ENCODE measurements at places on chromosomes 7 and 10.

DNA sequence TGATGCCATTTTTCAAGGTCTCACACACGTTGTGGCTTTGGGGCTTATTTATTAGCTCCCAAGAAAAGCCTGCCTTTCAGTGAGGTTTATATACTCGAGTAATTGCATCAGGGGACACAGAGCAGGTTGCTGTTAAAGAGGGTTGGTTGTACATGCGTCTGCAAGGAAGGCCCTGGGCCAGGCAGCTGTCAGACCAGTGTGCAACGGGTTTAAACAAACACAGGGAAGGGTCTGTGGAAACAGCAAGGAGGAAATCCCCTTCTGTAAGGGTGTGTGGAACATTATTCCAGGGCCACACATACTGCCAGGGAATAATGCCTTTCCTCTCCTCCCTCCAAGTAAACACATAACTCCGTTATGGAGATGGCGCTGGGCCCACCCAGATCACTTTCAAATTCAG lies 1.7 kb upstream of the CHST15 start:
- DNase-seq, result no peak

DNA sequence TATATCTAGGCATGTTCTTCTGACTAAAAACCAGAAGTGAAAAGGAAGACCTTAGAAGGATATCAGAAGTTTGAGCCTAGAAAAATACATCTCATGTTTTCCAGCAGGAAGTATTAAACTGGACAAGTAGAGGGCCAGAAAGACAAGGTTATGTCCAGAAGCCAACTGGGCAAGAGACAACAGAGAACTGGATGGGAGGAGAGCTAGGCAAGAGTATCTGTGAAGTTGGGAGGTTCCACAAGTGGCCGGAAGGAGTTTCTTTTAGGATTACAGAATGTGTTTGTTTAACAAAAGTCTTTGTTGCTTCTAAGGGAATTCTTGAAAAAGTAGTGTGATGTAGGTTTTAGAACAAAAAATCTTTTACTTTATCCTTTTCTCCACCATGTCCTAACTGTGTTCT lies 86.4 kb downstream of the CYP26A1 start:
- no peak for DNase-seq

DNA sequence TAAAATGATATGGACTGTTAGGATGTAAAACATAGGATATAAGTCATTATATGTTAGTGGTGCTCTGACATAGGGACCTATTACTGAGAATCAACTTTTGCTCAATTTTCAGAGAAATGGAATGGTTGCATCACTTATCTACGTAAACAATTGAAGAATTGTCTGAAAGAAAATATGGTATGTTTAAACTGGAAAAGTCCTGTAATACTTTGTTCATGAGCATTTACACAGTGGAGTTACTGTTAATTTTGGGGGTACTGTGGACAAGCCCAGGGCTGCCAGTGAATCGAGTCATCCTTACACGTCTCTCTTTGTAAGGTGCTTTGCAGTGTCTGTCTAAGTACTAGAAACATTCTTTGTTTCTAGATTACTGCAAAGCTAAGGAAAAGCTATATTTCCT lies 152.0 kb downstream of the ZNF22 start:
- DNase-seq, result no peak

- DNase-seq, result no peak
These were observed 87.3 kb downstream of the PALS2 start for GRCh38 chr7:24660546-24660945.

GRCh38 chr10:103929381-103929921 lies 11.5 kb upstream of the STN1 start:
- DNase-seq, result no peak

- no peak for DNase-seq
These were observed 60.5 kb downstream of the PPP1R17 start for GRCh38 chr7:31747553-31747952.

DNA sequence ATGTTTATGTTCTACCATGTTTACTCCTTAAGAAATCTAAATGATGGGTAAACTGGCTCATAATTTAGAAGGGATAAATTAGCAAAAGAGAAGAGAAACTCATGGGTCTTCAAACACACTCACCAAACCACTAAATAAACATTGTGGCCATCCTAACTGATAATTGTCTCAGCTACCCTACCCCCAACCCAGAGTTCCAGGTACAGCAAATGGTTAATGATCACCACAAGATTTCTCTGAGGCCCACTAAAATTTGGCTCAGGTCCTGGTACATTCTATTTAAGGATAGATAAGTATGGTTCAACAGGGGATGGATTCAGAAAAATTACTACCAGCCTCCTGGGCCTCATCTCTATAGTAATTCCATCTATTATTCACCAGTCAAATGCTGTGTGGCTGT lies 21.4 kb downstream of the SLC25A13 start:
- no peak for DNase-seq

GRCh38 chr10:124308056-124308645 lies 110.6 kb downstream of the OAT start:
- no peak for DNase-seq

Measured in T-helper 1 cell (primary cell).